Stimulated activated CD8-positive, alpha-beta memory T cell treated with anti-CD3 and anti-CD28 coated beads, Interleukin-4, amount 100 ng/mL, for 24 hours (primary cell): ENCODE measurements at places on chromosomes 6 and 20.

DNA sequence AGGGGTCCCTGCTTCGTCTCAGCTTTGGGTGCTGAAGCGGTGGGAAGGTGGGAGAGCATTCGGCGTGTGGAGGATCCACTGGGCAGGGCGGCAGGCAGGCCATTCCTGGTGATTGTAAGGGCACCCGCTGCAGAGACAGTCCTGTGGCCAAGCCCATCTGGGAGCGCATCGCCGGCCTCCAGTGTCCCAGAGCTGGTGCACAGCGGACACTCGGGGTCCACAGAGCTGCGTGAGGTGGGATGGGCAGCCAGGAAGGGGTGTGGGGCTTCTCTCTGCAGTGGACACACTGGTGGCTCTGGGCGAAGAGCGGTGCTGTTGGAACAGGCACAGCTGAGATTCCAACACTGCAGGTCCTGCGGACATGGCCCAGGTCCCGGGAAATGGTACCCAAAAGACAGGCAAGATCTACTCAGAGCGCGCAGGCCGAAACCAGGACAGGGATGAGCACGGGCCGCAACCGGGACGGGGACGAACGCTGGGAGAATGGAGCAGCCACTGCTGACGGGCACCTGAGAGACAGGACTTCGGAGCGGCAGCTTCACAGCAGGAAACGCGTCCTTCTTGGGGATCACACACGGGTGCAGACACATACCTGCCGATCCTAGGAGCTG is 188.2 kb downstream of the ERMARD start:
- no peak for DNase-seq

- no peak for DNase-seq
Measured at GRCh38 chr20:9458138-9458796, 56.1 kb upstream of the LAMP5 start.

- no peak for DNase-seq
Measured at GRCh38 chr6:118451839-118452238, 96.3 kb upstream of the PLN start.

GRCh38 chr6:77656999-77657764 is 4.3 kb downstream of the MEI4 start:
- no peak for DNase-seq

DNA sequence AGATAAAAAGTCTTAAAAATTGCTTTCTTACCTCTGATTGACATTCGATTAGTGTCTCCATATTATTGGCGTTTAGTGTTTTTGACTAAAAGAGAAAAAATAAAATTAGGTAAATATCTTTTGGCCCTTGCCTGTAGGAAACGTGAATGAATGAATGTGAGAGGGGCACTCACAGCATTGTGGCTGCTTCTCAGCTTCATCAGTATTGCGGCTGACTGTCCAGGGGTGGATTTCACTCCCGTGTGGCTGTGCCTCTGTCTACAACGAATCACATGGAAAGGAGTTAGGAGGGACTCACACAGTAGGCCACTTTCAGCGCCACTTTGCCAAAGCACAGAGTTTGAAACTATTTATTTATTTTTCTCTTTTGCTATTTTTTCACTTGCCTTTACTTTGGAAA is 844 bp downstream of the TAGAP start:
- no peak for DNase-seq

DNA sequence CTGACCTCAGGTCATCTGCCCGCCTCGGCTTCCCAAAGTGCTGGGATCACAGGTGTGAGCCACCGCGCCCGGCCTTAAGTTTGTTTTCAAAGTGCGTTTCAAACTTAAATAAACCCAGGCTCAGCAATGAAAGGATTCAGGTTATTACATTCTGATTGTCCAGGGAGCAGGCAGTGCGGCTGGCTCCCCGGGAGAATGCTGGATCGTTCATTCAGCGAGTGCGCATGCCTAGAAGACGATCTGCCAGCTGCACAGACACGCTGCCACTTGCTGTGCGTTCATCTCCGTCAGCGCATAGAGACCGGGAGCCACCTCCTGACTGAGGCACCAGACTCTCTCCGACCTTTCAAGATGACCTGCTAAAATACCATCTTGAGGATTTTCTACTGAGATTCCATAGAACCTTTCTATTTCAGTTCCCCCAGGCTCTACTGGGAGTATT is 163.9 kb upstream of the ZNF217 start:
- no peak for DNase-seq

DNA sequence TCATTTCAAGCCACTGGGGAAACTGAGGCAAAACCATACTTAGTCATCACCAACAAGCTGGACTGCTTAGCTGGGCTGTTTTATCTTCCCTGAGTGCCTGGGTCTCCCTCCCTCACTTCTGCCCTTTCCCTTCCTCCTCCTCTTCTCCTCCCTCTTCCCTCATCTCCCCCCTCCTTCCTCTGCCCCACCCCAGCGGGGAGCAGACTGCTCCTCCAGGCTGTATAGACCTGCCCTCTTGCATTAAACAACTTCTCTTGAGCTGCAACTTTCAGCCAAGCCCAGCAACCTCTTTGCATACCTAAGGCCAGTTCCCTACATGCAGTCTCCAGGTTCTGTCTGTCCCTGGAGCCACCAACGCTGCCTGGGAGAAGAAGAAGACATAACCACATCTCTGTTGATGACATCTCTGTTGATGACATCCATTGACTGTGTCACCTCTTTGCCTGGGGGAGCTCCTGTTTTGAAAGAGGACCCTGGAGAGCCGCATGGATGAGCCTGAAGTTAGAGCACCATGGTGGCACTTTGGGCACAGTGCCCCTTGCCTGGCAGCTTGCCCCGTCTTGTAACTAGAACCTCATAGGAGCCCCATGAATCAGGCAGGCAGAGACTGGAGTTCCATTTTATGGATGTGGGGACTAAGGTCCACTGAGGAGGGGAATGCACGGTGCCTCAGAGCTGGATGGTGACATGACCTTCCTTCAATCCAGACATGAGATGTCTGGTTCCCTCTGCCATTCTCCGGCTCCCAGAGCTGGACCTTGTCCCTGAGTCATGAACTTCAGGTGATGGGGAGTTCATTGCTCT is 7.8 kb upstream of the BPIFB6 start:
- DNase-seq: no peak

DNA sequence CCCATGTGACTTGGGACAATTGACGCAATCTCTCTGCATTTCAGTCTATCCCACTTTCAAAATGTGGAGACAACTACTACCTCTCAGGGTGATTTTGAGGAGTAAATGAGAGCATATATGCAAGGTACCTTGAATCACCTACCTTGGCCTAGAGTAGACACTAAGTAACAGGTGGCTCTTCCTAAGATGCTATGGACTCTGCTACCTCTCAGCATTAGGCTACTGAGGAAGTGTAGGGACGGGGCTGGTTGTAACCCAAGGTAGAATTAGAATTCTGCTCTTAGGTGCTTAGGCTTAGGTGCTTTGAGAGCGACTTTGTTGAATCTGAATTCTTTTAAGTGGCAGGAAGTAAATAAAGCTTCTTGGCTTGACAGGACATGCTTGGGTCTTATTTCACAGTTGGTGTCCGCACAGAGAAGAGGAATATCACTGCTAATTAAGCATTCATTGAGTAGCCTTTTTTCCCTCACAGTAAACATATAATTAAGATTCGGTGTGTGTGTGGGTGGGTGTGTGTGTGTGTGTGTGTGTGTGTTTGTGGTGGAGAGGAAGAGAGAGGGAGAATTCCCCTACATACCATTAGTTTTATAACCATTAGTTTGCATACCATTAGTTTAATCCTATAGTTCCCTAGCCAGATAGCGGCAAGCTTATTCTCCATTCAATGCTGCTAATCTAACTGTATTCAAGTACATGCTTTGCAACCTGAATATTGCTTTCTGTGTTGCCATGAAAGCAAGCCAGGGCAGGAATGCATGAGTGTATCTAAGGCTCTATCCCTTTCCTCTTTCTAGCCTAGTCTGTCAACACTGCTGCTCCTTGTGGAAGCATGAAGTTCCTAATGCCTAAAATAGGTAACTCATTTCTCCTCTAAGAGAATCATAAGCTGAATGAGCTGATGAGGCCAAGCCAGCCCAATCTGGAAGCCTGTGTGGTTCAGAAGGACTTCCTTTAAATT is 112.5 kb downstream of the IPCEF1 start:
- no peak for DNase-seq

DNA sequence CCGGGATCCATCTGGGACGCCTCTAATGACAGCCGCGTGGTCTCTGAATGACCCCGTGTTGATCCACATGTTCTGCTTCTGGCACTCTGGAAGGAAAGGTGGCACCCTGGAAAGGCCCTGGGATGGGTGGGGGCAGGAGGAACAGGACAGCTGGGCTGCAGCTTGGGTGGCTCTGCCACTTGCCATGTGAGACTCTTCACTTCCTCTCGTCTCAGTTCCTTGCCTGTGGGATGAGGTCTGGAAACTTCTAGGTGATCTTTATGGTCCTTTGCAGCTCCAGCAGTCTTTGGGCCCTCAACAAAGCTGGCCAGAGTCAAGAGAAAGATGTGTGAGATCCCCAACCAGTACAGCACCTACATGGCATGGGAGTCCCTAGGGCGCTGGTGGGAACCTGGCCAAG is 26.5 kb downstream of the PPP1R3G start:
- DNase-seq: no peak

DNA sequence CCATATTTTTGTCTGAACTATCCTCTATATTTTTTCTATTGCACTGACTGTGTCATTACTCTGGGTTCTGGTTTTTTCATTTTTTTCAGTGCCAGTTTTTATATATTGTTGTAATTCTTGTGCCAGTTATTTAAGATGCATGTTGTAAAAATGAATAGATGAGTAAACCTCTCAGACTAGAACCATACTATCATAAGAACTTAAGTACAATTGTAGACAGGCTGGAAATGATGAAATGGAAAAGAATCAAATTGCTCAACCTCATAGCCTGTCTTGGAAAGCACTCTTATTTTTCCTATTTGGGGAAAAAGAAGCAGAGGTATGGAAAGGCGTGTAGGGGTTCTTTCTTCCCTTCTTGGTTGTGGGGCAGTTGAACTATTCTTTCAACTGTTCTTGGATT is 30.2 kb downstream of the PANK2 start:
- no peak for DNase-seq

DNA sequence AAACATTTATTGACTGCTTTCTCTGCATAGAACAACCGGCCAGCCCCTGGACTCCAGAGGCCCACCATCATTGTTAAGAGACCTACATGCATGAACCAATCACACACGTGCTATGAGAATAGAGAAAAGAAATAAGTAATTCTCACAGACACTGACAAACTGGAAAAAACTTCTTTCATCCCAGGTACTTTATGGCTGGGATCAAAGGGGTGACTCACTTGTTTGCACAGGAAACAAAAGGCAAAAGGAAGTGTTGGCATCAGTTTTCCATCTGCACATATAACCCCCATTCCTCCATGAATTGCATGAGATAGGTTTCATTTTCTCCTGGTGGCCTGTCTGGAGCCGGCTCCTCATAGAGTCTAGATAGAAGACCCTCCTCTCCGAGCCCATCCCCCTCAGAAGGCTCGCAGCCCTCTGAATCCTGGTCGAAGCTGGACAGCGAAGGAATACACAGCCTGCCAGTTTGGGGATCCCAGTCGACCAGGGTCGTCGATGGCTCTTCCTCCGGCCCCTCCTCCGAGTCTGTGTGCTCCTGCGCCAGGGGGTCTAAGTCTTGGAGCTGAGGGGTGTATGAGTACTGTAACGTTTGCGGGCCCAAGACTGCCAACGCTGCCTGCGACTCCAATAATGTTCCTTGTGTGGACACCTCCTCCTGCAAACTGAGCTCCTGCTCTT is 43.3 kb downstream of the IL20RA start:
- no peak for DNase-seq

- DNase-seq: no peak
Measured at GRCh38 chr6:112920994-112921393, 573.9 kb downstream of the RFPL4B start.
